ENCODE measurements at places on chromosomes 6 and 20.

DNA sequence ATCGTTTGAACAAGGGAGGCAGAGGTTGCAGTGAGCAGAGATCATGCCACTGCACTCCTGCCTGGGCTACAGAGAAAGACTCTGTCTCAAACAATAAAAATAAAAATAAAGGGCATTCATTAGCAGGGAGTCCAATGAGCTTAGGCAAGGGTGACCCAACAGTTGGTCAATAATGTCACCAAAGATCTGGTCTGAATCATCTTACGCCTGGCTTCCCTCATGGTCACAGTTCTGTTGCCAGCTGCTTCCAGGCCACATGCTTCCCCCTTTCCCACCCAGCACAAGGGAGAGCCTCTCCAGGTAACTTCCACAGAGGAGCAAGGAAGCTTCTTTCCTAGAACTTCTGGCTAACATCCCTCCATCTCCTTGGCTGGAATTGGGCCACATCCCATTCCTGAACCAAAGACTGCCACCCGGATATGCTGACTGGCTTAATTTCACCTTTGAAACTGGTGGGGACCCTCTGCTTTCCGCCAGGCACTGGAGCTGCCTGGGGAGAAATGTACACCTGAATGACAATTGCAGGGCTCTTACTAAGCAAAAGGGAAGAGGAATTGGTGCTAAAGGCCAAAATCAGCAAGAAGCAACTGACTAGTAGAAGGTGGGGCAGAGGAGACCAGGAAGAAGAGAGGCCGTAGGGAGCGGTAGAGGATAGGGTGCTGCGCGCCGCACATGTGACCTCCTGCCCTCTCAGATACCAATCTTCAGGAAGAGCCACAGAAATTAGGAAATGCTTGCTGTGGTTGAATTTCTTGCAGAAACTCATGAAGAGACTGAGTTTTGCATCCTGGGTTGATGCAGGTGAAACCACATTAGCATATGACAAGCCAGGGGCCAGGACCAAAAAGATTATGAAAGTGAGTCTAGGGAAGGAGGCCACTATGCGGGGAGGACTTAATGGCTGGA is 8.3 kb upstream of the SCML4 start:
- no peak for DNase-seq

DNA sequence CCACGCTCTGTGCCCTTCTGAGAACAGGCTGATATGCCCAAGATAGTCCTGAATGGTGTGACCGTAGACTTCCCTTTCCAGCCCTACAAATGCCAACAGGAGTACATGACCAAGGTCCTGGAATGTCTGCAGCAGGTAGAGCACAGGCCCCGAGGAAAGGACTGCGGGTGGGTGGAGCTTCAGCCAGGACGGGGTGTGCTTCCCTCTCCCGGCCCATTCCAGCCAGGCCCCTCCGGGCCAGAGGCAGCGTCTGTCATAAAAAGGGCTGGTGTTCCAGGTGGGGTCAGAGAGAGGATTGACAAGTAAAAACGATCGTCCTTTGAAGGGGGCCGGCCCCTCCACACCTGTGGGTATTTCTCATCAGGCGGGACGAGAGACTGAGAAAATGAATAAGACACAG is 1.3 kb downstream of the RTEL1 start:
- DNase-seq = no peak

GRCh38 chr20:58840816-58841538 is 9.7 kb downstream of the GNAS-AS1 start:
- DNase-seq = no peak

- DNase-seq = no peak
Measured at GRCh38 chr6:12718015-12718414, 1.4 kb downstream of the PHACTR1 start.

DNA sequence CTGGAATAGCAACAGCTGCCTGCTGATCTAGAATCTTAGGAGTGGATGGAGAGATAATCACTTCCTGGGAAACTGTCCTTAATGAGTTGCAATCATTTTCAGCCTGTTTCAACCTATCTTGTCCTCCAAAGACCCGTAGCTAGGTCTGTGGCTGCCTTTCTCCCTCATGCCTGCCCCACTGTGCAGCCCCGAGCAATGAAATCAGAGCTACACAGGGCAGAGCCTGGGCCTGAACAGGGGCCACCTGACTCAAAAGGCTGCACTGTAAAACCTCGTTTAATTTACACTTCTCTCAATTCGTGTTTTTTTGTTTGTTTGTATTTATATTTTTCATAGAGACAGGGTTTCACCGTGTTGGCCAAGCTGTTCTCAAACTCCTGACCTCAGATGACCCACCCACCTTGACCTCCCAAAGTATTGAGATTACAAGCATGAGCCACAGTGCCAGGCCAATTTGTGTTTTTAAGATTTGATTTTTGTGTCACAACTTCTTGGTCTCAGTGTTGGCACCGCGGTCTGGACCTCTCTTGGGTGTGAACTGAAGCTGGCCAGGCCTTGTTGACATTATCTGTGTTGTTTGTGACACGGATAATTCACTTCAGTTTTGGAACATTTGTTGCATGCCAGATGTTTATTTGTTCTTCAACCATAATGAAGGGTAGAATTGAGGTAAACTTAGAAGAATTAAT is 21.5 kb downstream of the GGTLC1 start:
- DNase-seq = no peak

Measured in stimulated activated CD8-positive, alpha-beta memory T cell treated with anti-CD3 and anti-CD28 coated beads, Interleukin-7, amount 100 ng/mL, for 1 hour (primary cell).